Amniotic epithelial cell (primary cell): ENCODE measurements at places on chromosomes 7 and 10.
A peak's percentile ranks its signal among the peaks of the same experiment; 100 is the strongest.

- DNase-seq: no peak
Observed at GRCh38 chr10:100374200-100374655, 27.2 kb downstream of the SCD start.

GRCh38 chr10:7492660-7493046, 81.8 kb upstream of the SFMBT2 start:
- no peak for DNase-seq

- DNase-seq: no peak
Observed at GRCh38 chr7:41559426-41559825, 143.5 kb downstream of the INHBA start.

DNA sequence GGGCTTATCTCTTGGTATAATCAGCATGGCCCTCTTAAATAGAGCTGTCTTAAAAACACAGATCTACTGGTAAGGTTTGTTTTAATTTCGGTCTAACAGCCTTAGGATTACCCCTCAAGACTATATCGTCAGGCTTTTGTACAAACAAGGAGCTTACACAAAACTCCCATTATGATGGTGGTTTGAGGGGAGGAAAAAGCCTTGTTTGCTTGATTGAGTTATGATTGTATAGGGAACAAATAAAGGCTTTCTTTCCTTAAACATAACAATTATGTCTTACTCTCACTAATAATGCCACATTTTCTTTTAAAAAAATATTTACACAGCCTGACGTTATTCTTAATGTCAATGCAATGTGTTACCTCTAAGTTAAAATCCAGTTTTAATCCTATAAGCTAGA, 188.8 kb upstream of the TCF7L2 start:
- DNase-seq: no peak

GRCh38 chr7:155769701-155770100, 42.6 kb downstream of the SHH start:
- DNase-seq: peak; percentile 100

GRCh38 chr10:75347186-75347585, 54.4 kb downstream of the ZNF503 start:
- DNase-seq: no peak

DNA sequence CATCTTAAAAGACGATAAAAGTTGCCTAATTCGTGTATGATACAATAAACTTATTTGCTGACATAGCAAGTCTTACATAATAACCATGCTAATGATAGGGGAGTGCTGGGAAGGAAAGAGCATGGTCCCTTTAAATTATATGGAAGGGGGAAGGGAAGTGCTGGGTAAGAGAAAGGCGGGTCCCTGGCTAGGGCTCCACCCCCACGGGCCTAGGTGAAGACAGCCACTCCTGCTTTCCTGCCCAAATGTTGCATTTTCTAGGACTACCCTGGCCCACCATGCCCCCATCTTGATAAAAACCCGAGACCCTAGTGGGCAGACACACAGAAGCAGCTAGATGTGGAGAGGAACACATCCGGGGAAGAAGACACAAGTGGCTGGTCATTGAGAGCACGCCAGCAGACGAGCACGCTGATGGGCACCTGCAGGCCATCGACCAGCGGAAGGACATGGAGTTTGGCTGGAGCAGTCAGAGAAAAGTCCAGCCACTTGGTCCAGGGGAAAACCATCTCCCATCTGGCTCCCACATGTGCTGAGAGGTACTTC, 328.7 kb downstream of the ARL4A start:
- DNase-seq: no peak

- peak; percentile 32 for DNase-seq
Observed at GRCh38 chr10:6406220-6407033, 173.6 kb downstream of the PRKCQ start.

DNA sequence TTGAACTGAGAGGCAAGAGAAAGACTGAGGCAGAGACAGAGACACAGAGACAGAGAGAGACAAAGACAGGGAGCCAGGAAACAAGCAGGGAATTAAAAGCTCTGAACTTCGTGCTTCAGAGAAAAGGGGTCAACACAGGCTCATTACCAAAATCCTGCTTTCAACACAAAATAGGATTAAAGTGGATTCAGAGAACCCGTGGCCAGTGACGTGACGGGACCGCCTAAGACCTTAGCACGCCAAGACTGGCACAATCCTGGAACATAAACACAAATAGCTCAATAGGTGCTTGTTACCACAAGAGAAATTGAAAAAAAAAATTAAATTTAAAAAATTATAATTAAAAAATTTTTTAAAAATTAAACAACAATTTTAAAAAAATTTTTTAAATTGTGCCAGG, 21.5 kb downstream of the ASB13 start:
- no peak for DNase-seq

- DNase-seq: no peak
Observed at GRCh38 chr10:129958629-129959543, 5.2 kb downstream of the EBF3 start.

GRCh38 chr7:96202102-96202501, 119.8 kb downstream of the SLC25A13 start:
- DNase-seq: no peak

GRCh38 chr10:50951365-50951764, 65.9 kb upstream of the A1CF start:
- no peak for DNase-seq

GRCh38 chr10:45386657-45387056, 12.6 kb downstream of the ALOX5 start:
- no peak for DNase-seq

DNA sequence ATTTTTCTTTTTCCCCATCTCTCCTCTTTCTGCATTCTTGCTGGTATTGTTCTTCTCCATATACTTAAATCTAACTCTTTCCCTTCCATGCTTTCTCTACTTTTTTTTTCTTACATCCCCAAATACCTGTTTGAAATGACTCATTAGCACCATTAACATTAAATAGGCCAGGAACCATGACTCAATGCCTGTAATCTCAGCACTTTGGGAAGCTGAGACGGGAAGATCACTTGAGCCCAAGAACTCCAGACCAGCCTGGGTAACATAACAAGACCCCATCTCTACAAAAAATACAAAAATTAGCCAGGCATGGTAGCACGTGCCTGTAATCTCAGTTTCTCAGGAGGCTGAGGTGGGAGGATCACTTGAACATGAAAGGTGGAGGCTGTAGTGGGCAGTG, 1026.8 kb downstream of the GATA3 start:
- no peak for DNase-seq

GRCh38 chr10:85600744-85601081, 765.9 kb downstream of the GRID1 start:
- no peak for DNase-seq

DNA sequence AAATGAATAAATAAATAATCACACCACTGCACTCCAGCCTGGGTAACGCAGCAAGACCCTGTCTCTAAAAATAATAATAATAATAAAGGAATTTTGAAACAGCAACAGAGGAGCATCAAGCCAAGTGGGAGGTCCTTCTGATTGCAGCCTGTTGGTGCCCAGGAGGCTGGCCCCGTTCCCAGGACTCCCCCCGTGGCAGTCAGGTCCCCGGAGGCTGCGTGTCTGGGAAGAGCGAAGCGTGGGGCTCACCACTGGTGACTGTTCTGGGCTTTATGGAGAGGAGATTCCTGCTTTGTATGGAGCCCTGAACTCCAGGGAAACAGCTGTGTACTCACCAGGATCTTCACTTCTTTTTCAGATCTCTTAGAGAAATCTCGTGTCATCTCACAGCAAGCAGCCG, 19.3 kb upstream of the MYH16 start:
- no peak for DNase-seq

GRCh38 chr10:57098146-57098545, 737.1 kb upstream of the ZWINT start:
- no peak for DNase-seq

GRCh38 chr7:29563590-29564495, at the start of gene PRR15:
Gene PRR15 (plus strand): TSS chr7:29563835. CDS start chr7:29566330, 2,495 bp downstream.
- DNase-seq: peak; percentile 39

GRCh38 chr7:80294346-80294745, 159.7 kb downstream of the GNAI1 start:
- peak; percentile 84 for DNase-seq

DNA sequence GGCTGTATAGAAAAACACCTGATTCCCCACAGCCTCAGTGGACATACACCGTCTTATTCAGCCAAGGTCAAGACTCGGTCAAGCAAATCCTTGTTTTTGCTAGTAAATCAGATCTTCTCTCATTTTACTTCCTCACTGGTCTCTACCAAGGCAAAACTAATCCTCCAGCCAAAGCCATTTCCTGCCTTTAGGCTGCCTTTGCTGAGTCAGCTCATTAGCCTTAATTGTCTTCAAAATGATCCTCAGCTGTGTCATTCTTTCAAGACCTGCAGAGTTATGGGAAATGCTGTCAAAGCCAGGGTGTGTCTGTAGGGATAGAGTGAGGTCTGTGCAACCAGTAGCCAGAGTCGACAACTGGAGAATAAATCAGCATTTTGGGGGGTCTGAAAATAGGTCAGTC, 107.2 kb upstream of the FAM180A start:
- DNase-seq: peak; percentile 48

DNA sequence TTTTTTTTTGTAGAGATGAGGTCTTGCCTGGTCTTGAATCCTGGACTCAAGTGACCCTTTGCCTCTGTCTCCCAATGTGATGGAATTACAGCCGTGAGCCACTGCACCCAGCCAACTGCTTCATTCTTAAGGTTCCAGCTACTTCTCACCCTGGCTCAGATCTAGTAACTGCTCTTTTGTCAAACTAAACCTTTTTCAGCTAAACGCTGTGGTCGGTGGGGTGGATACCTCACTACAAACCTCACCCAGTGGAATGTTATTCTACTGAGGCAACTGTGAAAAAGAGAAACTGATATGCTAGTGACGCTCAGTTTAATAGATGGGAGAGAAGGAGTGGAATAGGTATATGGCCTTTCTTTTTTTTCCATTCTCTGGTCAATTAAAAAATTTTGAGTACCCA, 1.7 kb upstream of the MRLN start:
- no peak for DNase-seq

DNA sequence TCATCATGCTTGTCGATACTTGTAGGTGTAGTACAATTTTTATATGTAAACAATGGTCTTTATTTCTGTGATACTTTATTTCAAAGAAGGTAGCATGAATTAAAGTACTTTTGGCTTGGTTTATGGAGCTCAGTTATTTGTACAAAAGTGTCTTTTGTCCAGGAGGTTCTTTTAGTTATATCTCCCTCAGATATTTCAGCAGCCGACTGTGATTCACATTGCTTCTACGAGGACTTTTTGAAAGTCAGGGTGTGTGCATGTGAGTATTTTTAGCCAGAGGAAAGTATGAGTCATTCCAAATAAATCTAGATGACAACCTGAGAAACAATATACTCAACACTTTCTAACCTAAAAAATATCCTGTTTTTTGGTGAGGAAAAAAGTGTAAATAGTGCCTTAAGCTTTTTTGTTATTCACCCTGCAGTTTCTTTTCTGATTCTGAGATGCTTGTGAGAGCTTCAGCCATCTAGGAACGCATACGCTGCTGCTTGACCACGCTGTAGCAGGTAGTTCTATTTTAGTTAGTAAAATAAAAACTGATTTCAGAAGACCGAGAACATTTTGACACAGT, 595 bp upstream of the SUN1 start:
- DNase-seq: peak; percentile 91

- no peak for DNase-seq
Observed at GRCh38 chr7:93202594-93203250, 23.5 kb downstream of the HEPACAM2 start.

- no peak for DNase-seq
Observed at GRCh38 chr10:74827045-74827441, 643 bp downstream of the KAT6B start.

DNA sequence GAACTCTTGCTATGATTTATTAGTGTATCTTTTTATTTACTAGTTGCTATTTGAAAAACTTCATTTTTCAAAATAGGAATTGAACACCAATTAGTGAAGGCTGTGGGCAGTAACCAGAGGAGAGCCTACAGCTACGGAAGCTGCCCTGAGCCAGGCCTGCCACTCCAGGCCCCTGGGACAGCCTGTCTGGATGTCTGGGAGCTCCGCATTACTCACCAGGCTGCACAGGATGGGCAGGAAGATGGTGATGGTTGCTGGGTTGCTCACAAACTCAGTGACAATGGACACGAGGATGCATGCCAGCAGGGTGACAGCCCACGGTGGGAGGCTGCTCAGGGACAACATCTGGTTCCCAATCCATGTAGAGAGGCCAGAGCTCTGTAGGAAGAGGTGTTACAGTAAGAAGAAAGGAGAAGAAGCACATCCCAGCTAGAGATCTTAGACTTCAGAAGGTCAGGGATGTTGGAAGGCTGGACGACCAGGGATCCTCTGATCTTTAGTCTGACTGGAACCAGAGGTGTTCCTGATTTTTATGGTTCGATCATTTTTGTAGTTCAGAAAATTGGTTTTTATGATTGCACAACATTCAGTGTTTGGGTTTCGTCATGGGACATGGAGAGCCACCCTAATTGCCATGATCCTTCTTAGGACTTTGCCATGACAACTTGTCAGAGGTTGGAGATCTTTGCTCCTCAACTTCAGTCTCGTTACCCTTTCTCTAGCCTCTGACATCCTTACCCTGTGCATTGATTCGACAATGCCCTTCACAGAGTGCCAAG, 23.2 kb downstream of the STMP1 start:
- DNase-seq: no peak

- no peak for DNase-seq
Observed at GRCh38 chr10:103706047-103706446, 149.3 kb downstream of the SH3PXD2A start.

DNA sequence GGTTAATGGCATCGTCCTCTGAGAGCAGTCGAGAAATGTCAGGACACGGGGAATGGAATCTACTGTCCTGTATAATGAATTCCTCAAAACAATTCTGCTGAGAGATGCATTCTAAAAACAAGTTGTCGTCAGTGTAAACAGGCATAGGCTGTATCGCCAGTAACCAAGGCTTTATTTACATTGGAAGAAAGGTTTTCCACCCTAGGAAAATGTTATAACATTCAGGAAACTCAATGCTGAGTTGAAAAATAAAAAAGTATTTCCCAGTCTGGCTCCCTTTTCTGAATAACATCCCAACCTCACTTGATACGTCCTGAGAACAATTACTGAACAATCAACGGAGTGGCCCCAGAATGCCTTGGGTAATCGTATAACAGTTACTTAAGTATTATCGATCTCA, 79.6 kb upstream of the UCN3 start:
- DNase-seq: no peak

DNA sequence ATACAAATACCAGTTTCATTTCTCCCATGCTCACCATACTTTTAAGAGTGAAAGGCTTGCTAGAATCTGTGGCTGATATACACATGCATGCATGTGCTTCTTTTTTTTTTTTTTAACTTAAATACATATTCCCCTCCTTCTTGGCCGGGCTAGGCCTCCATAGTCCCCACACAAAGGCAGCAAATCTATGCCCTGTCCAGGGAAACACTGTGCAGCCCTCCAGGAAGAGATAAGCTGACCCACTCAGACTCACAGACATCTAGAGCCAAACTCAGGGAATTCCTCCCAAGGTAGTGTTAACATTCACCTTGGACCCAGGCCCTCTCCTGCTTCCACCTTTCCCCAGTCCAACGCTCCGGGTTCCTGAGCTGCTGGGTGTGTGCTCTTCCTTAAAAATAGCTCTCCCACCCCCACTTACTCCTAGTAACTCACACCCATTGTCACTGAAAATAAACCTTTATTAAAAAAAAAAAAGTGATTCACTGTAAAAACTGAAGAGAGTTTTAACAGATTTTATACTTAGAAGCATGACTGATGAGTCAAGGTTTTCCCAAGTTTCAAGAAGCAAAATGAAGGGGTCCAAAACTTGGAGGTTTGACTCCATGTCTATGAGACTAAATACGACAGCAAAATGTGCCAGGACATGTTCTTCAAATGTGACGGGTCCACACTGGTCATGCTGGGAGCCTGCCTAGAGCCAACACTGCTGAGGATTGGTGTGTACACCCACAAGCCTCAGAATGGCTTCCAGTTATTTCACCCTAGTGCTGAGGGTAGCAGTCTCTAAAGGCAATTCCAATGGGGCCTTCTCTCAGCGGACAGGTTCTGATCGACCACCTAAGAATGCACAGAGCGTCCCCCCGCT, 159.5 kb downstream of the GLI3 start:
- DNase-seq: peak; percentile 53

- no peak for DNase-seq
Observed at GRCh38 chr10:117471344-117471874, 71.1 kb upstream of the EMX2 start.
